Chondrocyte (in vitro differentiated cells): ENCODE measurements at places on chromosomes 5 and 9. TPM values are rescaled to one million over a fixed set of nuclear protein-coding genes. Genes with fewer than 3 reads are reported as not detected.

CMYA5 gene
- total RNA-seq, result 0.36 to 0.60 TPM (median 0.58 TPM) in 3 replicates

SPRY4 gene
- total RNA-seq, result 5.3 to 9.6 TPM (median 8.3 TPM) in 3 replicates

BRIX1 gene
- 14.7 to 24.1 TPM (median 15.7 TPM) in 3 replicates for total RNA-seq

SARDH gene
- 0.74 to 1.2 TPM in 2 of 3 replicates, not detected in the other for total RNA-seq

CD74 gene
- not detected in 3 replicates for total RNA-seq

TMC1 gene
- not detected in 3 replicates for total RNA-seq

SOHLH1 gene
- total RNA-seq, result not detected in 3 replicates

PSIP1 gene
- total RNA-seq, result 40.3 to 54.0 TPM (median 44.6 TPM) in 3 replicates

MAP1B gene
- total RNA-seq, result 316 to 411 TPM (median 409 TPM) in 3 replicates

PCDHA6 gene
- 20.5 to 23.5 TPM (median 20.6 TPM) in 3 replicates for total RNA-seq

SEMA5A gene
- total RNA-seq, result 81.2 to 249 TPM (median 239 TPM) in 3 replicates

CDC42SE2 gene
- total RNA-seq, result 21.1 to 23.7 TPM (median 22.0 TPM) in 3 replicates

DAPK1 gene
- 87.9 to 104 TPM (median 102 TPM) in 3 replicates for total RNA-seq

ALDH1A1 gene
- 0.27 TPM in 1 of 3 replicates, not detected in the others for total RNA-seq

AGXT2 gene
- total RNA-seq, result not detected in 3 replicates

CCDC171 gene
- total RNA-seq, result 2.6 to 6.3 TPM (median 3.2 TPM) in 3 replicates

BNIP1 gene
- 9.4 to 11.2 TPM (median 9.5 TPM) in 3 replicates for total RNA-seq

C9 gene
- total RNA-seq, result not detected in 3 replicates

SLC27A4 gene
- total RNA-seq, result 38.4 to 42.1 TPM (median 41.7 TPM) in 3 replicates
